Thyroid gland (tissue), 4 donors: ENCODE measurements at places on chromosomes 7 and 10. TPM values are rescaled to one million over a fixed set of nuclear protein-coding genes. Genes with fewer than 3 reads are reported as not detected.

The COL28A1 gene
- total RNA-seq = 0.54 TPM

The CNPY4 gene
- total RNA-seq = 12.1 TPM

The HOXA2 gene
- total RNA-seq = 0.73 TPM

The ZCWPW1 gene
- total RNA-seq = 7.1 TPM

The C10orf67 gene
- total RNA-seq = 0.13 TPM

The LIPN gene
- not detected for total RNA-seq

The CALHM1 gene
- not detected for total RNA-seq

The ZNF485 gene
- 1.5 TPM for total RNA-seq

The PIK3CG gene
- 4.3 TPM for total RNA-seq

The AGBL3 gene
- 3.6 TPM for total RNA-seq

The MMP21 gene
- total RNA-seq = 0.67 TPM

The ANKRD61 gene
- total RNA-seq = not detected

The CALML5 gene
- total RNA-seq = not detected

DNA sequence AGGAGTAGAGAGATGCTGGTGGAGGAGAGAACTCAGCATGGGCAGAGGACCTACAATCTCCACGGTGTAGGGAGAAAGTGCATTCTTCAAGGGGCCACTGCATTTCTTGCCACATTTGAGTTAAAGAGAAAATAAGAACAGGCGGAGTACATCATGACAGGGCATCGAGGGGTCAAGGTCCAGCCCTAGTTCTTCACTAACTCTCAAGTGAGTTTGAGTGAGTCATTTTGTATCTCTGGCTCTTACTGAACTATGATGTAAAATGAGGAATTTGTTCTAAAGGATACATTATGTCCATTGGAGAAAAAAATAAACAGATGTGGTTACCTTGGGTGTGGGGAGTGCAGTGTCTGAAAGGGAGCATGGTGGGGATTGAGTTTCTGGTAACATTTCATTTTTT lies 182.9 kb downstream of the XPNPEP1 start:
- no peaks in the 10 kb centered on the region for H3K36me3 ChIP-seq
- H3K27me3 ChIP-seq = no peaks in the 10 kb centered on the region
- H3K27ac ChIP-seq = no peak overlapping the region
- H3K4me3 ChIP-seq = no peak overlapping the region

- H3K36me3 ChIP-seq = no peaks in the 10 kb centered on the region
- no peaks in the 10 kb centered on the region for H3K4me1 ChIP-seq
- H3K4me3 ChIP-seq = no peak overlapping the region
- no peaks in the 10 kb centered on the region for H3K27me3 ChIP-seq
- peak; percentile 65 for DNase-seq
- no peak overlapping the region for H3K27ac ChIP-seq
These were observed 46.1 kb upstream of the CACUL1 start for GRCh38 chr10:118800920-118801319.

DNA sequence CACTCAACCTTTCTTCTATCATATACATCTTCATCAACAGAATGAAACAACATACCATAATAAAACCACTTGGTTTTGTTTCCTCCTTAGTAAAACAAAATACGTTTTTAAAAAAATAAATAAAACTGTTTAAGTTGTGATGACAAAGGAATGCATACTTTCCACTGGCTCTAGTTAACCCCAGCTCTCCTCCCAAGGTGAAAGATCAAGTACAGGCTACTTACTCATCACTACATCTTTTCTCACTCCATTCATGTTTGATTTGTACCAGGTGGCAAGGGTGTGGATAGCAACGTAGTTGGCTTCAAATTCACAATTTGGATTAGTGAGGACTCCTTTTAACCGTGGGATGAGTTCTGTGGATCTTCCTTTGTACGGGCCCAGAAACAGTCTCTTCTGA lies 14.7 kb downstream of the OGA start:
- H3K4me1 ChIP-seq = no peaks in the 10 kb centered on the region
- no peak for DNase-seq
- H3K27ac ChIP-seq = no peak overlapping the region
- no peak overlapping the region for H3K4me3 ChIP-seq
- peaks cover 81% of the 10 kb centered on the region for H3K36me3 ChIP-seq

DNA sequence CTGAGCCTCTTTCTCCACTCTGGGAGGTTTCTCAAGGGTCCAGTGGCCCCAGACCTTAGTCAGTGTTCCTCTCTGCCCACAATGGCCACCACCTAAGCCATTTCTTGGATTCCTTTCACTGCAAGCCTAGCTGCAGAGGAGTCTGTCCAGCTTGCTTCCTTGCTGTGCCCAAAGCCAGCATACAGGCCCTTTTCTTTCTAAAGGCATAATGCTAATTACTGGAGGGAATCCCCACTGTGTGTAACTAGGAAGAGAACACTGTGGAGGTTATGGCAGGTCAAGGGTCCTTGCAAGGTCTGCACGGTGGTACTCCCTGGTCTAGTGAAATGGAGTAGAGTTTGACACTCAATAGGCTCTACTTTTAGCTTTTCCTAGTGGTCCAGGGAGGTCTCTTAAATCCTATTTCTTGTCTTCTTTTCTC lies 70.4 kb upstream of the CC2D2B start:
- H3K36me3 ChIP-seq = no peaks in the 10 kb centered on the region
- no peak overlapping the region for H3K4me3 ChIP-seq
- no peak for DNase-seq
- H3K27ac ChIP-seq = peak overlapping the region; percentile 75
- no peaks in the 10 kb centered on the region for H3K27me3 ChIP-seq

DNA sequence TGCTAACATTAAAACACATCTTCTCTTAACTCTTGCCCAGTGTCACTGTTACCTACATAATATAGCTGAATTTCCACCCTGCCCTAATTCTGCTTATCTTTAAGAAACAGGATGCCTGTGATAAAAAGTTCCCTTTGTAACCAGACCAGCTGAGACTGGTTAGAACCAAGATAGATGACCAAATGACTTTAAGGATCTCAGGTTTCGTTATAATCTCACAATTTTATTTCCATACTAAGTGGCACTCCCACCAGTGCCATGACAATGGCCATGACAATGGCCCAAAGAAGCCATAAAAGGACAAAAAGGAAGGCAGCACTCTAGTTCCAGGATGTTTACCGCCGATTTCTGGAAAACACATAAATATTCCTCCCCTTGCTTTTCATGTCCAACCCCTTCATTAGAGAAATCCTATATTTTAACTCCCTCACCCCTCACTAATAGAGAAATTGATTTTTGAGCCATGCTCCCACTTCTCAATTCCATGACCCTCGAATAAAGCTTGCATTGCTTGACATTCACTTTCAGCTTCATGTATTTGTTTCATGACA lies 126.1 kb downstream of the ELAPOR2 start:
- H3K36me3 ChIP-seq = no peaks in the 10 kb centered on the region
- no peak overlapping the region for H3K27ac ChIP-seq
- no peak for DNase-seq

DNA sequence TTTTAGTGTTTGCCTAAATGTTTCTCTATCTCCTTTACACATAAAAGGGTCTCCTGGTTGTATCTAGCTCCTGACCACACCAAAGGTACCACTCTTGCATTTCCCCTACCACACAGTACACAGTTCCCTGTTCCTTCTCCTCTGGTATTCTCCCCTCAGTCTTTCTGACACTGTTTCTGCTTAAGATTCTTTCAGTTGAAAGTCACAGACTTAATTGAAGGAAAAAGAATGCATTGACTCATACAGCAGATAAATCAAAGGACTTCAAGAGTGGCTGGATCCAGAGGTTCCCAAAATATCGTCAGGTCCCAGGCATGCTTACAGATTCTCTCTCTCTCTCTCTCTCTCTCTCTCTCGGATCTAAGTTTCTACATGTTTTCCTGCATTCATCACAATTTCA lies 185.6 kb upstream of the LRGUK start:
- no peak overlapping the region for H3K27ac ChIP-seq
- no peaks in the 10 kb centered on the region for H3K27me3 ChIP-seq
- H3K36me3 ChIP-seq = no peaks in the 10 kb centered on the region
- no peaks in the 10 kb centered on the region for H3K4me1 ChIP-seq

GRCh38 chr7:123746055-123746454 lies 2.7 kb downstream of the WASL start:
- no peak overlapping the region for H3K4me3 ChIP-seq
- peaks cover 40% of the 10 kb centered on the region for H3K4me1 ChIP-seq
- H3K36me3 ChIP-seq = no peaks in the 10 kb centered on the region
- H3K27me3 ChIP-seq = no peaks in the 10 kb centered on the region

- no peak overlapping the region for H3K4me3 ChIP-seq
- H3K36me3 ChIP-seq = no peaks in the 10 kb centered on the region
- no peak overlapping the region for H3K27ac ChIP-seq
These were observed 153.0 kb downstream of the EVX1 start for GRCh38 chr7:27395626-27396025.

GRCh38 chr10:122421054-122421625 lies 33.3 kb upstream of the ARMS2 start:
- H3K36me3 ChIP-seq = no peaks in the 10 kb centered on the region
- H3K4me3 ChIP-seq = no peak overlapping the region
- H3K4me1 ChIP-seq = no peaks in the 10 kb centered on the region
- no peaks in the 10 kb centered on the region for H3K27me3 ChIP-seq
- no peak for DNase-seq

DNA sequence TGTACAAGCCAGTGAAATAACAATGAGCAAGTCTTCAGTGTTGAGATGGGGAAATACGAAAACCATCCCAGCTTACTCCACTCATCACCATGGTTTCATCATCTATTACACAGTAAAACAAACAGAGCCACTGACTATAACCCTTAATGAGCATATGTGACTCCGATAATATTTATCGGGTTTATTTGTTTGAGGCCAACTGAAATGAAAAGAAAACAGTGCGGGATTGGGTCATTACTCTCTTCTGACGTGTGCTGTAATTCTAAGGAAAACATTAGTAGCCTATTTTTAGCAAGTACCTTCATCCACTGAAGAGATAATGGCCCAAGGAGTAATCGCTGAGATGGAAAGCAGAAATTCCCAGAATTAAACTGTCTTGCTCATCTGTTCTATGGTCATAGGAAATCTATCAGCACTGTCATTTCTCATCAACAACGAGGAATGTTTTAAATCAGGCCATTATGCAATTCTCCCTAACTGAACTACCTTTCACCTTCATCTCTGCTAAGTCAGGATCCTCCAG lies 716.5 kb downstream of the INHBA start:
- H3K27ac ChIP-seq = no peak overlapping the region
- no peaks in the 10 kb centered on the region for H3K4me1 ChIP-seq
- no peaks in the 10 kb centered on the region for H3K27me3 ChIP-seq
- H3K4me3 ChIP-seq = no peak overlapping the region
- DNase-seq = no peak
- no peaks in the 10 kb centered on the region for H3K36me3 ChIP-seq

- no peaks in the 10 kb centered on the region for H3K36me3 ChIP-seq
- no peaks in the 10 kb centered on the region for H3K4me1 ChIP-seq
- H3K4me3 ChIP-seq = no peak overlapping the region
- H3K27me3 ChIP-seq = no peaks in the 10 kb centered on the region
- no peak overlapping the region for H3K27ac ChIP-seq
These were observed 203.2 kb upstream of the PPP2R2D start for GRCh38 chr10:131697476-131698128.

GRCh38 chr7:104480529-104480928 lies 152.1 kb downstream of the LHFPL3 start:
- peaks cover 6% of the 10 kb centered on the region for H3K4me1 ChIP-seq
- H3K27ac ChIP-seq = no peak overlapping the region
- no peak for DNase-seq

DNA sequence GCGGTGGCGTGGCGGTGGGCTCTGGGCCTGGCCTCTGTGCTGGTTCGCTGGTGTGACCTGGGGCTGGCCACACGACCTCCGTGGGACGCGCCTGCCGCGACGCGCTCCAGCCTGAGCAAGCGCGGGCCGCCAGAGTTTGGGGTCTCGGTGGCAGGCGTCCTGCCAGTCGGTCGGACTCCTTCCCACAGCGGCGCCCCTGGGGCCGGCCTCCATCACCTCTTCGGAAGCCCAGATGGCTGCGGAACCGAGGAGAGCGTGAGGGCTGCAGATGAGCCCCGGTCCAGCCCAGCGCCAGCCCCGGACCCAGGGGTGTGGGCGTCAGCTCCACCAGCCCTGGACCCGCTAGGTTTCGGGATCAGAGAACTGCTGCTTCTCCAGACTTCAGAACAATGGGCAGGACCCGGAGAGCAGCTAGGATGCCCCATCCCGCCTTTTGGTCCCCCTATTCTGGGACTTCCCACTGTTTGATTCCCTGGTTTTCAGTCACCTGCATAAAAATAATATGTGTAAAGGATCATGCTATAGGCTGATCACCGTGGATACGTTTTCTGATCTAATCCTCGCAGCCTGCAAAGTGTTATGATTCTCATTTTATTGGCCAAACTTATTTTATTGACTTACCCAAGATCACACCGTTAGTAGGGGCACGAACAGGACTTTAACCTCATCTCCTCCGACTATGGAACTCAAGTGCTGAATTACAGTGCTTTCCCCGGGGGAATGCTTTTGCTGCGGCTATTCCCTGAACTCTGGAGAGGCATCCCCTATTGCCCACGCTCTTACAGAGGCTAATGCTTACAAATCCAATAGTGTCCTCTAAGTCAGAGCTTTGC lies 2.8 kb downstream of the CYP26C1 start:
- H3K36me3 ChIP-seq = no peaks in the 10 kb centered on the region
- peaks cover 3% of the 10 kb centered on the region for H3K27me3 ChIP-seq
- H3K4me1 ChIP-seq = peaks cover 20% of the 10 kb centered on the region
- H3K27ac ChIP-seq = no peak overlapping the region

GRCh38 chr7:115869190-115869589 lies 161.4 kb downstream of the TFEC start:
- H3K36me3 ChIP-seq = no peaks in the 10 kb centered on the region
- DNase-seq = no peak
- H3K27me3 ChIP-seq = no peaks in the 10 kb centered on the region
- no peak overlapping the region for H3K27ac ChIP-seq
- no peak overlapping the region for H3K4me3 ChIP-seq

- H3K27ac ChIP-seq = no peak overlapping the region
- H3K4me3 ChIP-seq = no peak overlapping the region
- no peaks in the 10 kb centered on the region for H3K27me3 ChIP-seq
These were observed 236.9 kb upstream of the CELF2 start for GRCh38 chr10:10780746-10781145.

DNA sequence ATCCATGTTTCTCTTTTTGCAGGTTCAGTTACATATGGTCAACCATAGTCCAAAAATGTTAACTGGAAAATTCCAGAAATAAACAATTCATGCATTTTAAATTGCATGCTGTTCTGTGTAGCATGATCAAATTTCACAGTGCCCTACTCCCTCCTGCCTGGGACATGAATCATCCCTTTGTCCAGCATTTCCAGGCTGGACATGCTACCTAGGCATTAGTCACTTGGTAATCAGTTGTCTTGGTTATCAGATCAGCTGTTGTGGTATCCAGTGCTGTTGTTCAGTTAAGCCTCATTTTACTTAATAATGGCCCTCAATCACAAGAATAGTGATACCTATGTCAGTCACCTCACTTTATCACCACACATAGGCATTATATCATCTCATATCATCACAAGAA lies 7.3 kb upstream of the PNLIP start:
- no peaks in the 10 kb centered on the region for H3K4me1 ChIP-seq
- H3K4me3 ChIP-seq = no peak overlapping the region
- no peaks in the 10 kb centered on the region for H3K27me3 ChIP-seq
- no peak overlapping the region for H3K27ac ChIP-seq

- no peak overlapping the region for H3K4me3 ChIP-seq
- no peaks in the 10 kb centered on the region for H3K36me3 ChIP-seq
- no peak overlapping the region for H3K27ac ChIP-seq
These were observed 73.9 kb downstream of the NRP1 start for GRCh38 chr10:33260403-33261149.
